AG04449 (cell line): ENCODE measurements at places on chromosomes 1 and 21.

GRCh38 chr1:84096176-84096575 lies 47.9 kb upstream of the PRKACB start:
- DNase-seq: peak; percentile 34

DNA sequence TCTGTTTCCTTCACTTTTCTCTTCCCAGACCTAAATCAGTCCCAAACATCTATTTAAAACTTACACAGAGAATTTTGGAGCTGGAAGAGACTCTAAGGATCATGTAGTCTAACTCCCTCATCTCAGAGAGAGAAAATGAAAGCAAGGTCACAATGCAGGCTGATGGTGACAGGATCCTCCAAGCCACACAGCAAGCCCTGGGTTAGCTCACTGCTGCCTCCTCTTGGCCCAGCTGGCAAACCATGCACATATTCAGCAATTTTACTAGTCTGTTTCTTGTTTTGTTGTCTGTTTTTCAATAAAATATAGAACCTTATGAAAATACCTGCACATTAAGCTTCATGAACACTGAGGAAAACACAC lies 27.7 kb upstream of the LY9 start:
- DNase-seq: no peak

GRCh38 chr1:226708342-226708780 lies 30.7 kb downstream of the ITPKB start:
- DNase-seq: peak; percentile 61

- no peak for DNase-seq
Observed at GRCh38 chr1:232556351-232556750, 73.6 kb downstream of the SIPA1L2 start.

- DNase-seq: no peak
Observed at GRCh38 chr1:228960705-228961104, 225.4 kb downstream of the RHOU start.

GRCh38 chr1:206468571-206468970 lies 1.7 kb upstream of the IKBKE start:
- no peak for DNase-seq

DNA sequence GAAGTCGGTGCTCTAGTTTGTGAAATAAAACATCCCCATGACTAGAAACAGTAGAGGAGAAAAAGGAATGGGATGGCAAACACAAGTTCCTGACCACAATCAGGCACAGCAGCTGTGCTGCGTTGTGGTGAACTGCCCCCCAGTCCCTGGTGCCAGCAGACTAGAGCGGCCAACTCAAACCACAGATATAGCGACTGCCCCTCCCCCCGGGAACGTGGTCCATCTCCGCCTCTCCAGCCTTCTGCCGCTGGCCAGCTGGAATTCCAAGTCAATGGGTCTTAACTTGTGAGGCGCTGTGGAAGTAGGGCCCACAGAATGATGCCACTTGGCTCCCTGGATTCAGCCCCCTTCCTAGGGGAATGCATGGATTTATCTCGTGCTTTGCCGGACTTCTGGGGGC lies 41.6 kb upstream of the ZNF678 start:
- DNase-seq: no peak

GRCh38 chr1:88526456-88526855 lies 157.6 kb upstream of the PKN2 start:
- DNase-seq: no peak

GRCh38 chr1:25728301-25728935 lies 71.6 kb upstream of the SELENON start:
- no peak for DNase-seq

- DNase-seq: no peak
Observed at GRCh38 chr1:233240371-233240770, 55.2 kb downstream of the PCNX2 start.

GRCh38 chr1:87051965-87052364 lies 137.5 kb downstream of the HS2ST1 start:
- no peak for DNase-seq

DNA sequence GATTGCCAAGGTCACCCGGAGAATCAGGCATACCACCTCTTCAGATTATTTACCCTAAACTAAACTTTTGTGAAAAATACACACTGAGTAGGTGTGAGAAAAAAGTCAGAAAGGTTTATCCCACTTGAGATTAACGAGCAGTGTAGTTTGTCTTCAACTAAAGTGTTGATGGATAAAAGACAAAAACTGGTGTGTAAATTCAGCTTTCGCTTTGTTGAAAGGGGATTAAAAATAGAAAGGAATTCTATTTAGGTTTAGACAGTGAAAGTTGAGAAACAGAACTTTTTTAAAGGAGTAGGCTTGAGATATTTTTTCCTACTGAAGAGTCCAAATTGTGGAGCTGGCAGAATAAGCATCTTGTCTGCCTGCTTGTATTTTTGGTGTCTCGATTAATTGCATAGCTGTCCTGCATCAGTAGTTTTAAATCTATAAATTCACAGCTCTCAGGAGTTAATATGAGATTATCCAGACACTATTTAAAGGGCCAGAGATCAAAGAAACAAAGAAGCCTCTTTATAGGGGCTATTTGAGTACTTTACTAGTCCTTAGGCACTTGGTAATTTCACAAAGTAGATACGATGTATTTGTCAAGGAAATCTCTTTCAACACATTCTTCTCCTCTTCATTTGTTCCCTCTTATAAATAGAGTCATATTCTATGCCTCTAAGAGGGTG lies 46.7 kb upstream of the RABGAP1L start:
- DNase-seq: no peak

GRCh38 chr1:178294654-178295053 lies 200.8 kb downstream of the RASAL2 start:
- DNase-seq: no peak

- DNase-seq: no peak
Observed at GRCh38 chr1:27835046-27835445, 4.5 kb downstream of the PPP1R8 start.

DNA sequence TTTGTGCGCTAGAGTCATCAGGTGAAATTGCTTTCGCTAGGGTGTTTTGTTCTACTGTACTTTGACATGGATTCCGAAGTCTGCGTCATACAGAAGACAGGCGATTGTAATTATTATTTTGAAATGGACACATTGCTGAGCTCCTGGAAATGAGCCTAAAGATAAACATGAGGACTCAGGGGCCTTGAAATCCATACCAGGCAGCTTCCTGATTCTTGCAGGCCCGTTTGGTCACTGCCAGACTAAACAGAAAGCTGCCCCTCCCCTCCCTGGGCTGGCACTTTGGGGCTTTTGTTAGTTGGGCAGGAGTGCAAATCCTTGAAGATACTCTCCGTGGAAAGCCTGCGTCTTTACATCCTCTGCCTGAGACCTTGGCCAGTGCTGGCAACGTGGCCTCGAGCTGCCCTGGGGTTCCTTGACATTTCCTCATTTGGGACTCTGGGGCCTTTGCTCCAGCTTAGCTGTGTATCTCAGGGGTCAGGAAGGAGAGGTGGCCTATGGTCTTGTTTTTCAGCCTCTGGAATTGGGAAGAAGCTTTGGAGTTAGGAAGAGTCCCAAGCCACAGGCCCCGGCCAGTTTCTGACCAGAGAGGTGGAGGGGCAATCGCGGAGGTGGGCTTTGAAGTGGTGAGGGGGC lies 26.9 kb upstream of the KCNE2 start:
- DNase-seq: peak; percentile 14

GRCh38 chr1:6897138-6897537 lies 111.9 kb downstream of the CAMTA1 start:
- DNase-seq: no peak

DNA sequence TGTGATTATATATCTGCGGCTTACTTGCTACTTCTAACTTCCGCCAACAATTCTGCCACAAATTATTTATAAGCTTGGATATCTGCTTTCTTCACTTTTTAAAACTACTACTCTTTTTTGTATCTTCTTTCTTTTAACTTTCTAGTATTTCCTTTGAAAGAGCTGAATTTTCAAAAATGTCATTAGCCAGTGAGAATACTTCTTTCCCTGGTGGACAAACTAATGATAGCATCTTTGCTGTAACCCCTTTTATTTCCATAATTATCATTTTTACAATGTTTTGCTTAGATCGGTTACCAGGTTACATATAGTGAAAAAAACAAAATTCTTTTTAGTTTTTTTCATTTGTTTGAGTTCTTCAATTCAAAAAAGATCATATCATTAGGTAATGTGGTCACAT lies 355.9 kb upstream of the ADGRL4 start:
- DNase-seq: no peak

DNA sequence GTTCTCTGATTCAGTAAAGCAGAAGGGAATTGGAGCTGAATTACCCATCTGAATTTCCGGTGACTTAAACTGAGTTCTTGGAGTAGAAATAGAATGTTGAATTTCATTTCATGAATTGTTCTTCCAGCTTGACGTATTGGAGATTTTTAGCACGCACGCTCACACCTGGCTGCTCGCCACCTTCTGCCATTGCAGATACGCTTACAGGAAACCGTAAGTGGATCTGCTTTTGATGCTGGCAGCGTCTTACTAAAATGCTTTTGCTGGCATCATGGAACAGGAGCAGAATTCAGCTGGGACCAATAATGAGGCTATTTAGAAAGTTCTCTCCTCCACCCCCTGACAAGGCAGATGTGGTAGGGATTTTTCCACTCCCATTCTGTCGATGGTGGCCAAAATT lies 17.7 kb upstream of the ELAVL4 start:
- no peak for DNase-seq

- DNase-seq: no peak
Observed at GRCh38 chr1:234107416-234108021, 203.0 kb downstream of the SLC35F3 start.

GRCh38 chr1:204578867-204579664 lies 62.9 kb downstream of the MDM4 start:
- no peak for DNase-seq

GRCh38 chr1:200353232-200353631 lies 56.6 kb downstream of the ZNF281 start:
- no peak for DNase-seq

- no peak for DNase-seq
Observed at GRCh38 chr21:41379901-41380300, 18.1 kb downstream of the MX2 start.

DNA sequence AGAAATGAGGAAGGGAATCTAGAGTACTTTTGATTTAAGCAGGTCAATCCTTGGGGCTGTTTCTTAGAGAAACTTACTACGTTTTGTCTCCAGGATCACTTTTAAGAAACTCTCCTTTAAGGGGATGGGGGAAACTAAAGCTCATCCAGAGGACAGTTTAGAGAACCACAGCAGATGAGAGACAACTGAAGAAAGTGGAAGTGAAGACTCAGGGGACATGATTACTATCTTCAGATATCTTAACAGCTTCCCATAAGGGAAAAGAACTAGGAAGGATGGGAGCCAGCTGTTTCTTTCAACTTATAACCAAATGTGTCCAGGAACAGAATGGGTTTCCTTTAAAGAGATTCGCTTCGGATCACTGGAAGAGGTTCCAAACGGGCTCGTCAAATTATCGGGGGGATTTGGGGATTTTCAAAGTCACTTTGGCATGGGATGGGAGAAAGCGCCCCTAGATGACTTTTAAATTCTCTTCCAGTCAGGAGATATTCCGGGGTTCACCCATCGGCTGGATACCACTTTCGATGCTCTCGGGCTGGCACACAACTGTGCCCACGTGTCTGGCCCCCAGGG lies 1.2 kb downstream of the SCMH1 start:
- DNase-seq: no peak

DNA sequence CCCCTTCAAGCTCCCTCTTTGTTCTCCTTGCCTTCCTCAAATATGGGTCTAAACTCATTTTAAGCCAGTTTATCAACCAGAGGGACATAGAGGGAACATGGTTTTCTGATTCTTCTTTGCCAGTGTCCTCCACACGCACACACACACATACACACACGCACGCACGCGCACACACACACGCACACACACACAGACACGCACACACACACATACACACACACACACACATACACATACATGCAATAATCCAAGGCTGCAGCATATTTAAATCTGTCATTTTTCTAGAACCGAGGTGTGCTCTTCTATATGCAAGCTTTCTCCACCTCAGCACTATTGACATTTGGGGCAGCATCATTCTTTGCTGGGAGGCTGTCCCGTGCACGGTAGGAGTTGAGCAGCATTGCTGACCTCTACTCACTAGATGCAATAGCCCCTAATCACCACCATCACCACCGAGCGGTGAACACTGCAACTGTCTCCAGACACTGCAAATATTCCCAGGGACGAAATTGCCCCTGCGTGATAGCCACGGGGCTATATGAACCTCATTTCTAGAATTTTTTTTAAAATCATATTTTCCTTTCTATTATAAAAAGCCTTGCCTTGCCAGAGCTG lies 8.0 kb downstream of the TNFRSF9 start:
- no peak for DNase-seq

DNA sequence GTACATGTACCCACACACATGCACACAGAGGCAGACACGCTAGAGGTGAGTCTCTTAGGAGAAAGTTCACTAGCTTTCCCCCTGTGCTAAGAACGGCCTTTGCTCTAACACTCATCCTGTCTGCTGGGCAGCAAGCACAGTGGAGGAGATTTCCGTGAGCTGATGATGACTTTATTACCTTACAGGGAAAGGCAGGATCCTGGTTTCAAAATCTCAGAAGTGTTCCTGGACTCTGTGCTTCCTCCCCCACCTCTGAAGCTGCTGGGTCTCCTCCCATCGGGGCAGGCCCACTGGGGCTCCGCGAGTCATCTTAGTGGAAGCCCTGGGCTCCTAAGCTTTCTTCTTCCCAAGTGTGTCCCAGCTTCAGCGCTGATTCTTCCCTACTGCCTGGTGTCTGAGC lies 2.7 kb downstream of the FAM3B start:
- no peak for DNase-seq

GRCh38 chr1:92820551-92820950 lies 11.3 kb upstream of the RPL5 start:
- no peak for DNase-seq

GRCh38 chr1:207049974-207050391 lies 1.0 kb downstream of the YOD1 start:
- DNase-seq: no peak

- DNase-seq: peak; percentile 84
Observed at GRCh38 chr1:169999331-169999741, 75.2 kb downstream of the KIFAP3 start.

- no peak for DNase-seq
Observed at GRCh38 chr1:231613419-231614349, 12.9 kb upstream of the DISC1 start.

DNA sequence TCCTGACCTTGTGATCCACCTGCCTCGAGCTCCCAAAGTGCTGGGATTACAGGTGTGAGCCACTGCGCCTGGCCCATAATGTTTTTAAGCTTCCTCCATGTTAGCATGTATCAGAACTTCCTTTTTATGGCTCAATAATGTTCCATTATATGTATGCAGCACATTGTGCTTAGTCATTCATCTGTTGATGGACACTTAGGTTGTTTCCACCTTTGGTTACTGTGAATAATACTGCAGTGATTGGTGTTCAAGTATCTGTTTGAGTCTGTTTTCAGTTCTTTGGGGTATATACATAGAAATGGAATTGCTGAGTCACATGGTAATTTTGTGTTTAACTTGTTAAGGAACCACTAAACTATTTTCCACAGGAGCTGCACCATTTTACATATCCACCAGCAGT lies 17.7 kb downstream of the CMPK1 start:
- no peak for DNase-seq

- no peak for DNase-seq
Observed at GRCh38 chr1:162191396-162192305, 122.2 kb downstream of the NOS1AP start.

DNA sequence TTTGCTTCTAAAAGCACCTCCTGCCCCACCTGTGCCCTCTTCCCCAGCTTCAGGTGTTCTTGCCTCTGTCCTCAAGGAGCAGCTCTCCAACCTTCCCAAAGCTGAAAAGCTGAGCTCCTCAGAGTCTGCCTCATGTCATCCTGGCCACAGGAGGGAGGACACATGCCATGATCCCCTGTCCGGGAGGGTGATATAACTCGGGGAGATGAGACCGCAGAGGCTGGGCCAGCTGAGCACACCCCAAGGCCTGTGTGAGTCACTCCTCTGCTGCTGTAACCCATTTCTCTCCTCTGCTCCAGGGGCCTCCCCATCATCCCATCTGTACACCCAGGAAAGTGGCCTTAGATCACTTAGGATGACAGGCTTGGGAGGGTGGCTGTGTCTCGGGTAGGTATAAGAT lies 49.8 kb downstream of the EPHB2 start:
- no peak for DNase-seq
